ENCODE measurements at places on chromosomes 2 and 18.

DNA sequence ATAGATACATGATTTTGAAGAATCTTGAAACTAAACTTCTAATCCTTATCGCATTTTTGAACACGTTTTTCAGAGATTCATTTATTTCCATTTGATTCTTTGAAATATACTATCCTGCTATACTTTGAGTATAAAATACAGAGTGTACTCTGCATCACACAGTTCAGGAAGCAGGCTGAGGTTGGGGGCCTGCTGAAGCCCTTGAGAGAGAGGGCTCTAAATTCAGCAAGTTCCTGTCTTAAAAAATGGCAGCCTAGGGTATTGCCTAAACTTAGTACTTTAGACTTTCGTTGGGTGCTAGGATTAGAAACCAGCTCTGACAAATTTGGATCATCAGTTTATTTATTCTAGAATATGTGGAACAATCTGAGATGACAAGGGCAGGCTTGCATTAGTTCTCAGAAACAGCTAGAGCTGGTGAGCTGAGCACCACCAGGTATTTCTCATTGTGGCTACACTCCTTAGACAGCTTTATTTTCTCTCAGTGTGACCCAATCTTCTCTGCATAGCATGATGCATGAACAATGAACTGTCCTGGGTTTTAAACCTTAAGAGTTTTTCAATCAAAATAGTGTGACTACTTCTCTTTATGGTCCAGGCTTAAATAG lies 49.1 kb downstream of the TFPI start:
- no peak for DNase-seq

DNA sequence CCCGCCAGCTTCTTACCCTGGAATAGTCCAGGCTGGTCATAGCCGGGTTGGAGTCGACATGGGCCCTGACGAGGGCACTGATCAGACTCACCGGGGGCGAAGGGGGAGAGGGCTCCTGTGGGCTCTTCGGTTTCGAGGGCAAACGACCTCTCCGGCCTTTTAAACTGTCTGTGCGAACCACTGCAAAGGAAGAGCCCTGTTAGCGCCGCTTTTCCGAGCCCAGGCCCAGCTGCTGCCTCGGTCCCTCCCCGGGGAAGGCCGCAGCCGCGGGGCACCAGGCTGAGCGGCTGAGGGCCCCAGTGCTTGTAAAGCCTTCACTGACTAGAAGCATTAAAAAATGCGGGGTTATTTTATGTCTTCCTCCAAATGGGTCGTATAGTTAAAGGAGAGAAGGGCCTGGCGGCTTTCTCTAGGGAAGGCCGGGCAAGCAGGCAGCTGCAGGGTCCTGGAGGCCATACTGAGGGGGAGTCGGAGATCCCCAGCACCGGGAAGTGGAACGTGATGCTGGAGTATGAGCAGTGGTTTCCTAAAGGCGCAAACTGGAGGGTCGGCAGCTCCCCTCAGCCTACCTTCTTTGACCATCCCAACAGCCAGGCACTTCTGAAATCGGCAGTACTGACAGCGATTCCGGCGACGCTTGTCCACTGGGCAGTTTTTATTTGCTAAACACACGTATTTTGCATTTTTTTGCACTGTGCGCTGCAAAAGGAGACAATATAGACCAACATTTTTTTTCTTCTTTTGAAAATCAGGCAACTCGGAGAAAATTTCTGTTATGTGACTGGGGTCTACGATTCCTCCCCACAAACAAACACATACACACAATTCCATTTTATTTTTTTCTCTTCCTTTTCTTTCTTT lies 4.5 kb downstream of the NR4A2 start:
- DNase-seq, result no peak

DNA sequence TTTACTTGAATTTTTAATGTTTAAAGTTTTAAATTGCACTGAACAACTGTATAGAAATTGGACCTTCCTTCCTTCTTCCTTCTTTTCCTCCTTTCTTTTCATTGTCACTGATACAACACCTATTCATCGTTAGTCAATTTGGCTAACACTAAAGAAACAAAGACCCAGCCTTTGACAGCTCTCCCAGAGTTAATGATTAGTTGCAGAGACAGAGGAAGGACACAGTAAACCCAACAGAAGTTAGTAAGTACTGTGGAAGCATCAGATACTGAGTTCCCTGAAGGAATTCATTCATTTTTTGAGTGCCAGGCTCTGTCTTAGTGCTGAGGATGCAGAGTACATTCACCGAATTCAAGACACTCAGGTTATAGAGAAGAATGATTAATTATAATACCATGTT lies 77.9 kb upstream of the RAB27B start:
- DNase-seq, result no peak

GRCh38 chr18:2978661-2979106 lies 34.3 kb downstream of the LPIN2 start:
- DNase-seq, result no peak

- no peak for DNase-seq
These were observed 54.3 kb downstream of the GPD2 start for GRCh38 chr2:156490466-156490840.
